ENCODE measurements at places on chromosomes 13 and 19.

DNA sequence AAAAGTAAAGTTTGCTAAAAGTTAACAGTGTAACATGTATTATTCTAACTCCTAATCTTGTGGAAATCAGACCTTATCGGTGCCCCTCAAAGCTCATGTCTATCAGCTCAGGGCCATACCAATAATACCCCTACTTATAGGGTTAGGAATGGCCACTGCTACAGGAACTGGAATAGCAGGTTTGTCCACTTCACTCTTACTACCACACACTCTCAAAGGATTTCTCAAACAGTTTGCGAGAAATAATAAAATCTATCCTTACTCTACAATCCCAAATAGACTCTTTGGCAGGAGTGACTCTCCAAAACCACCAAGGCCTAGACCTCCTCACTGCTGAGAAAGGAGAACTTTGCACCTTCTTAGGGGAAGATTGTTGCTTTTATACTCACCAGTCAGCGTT is 1677.7 kb downstream of the OLFM4 start:
- no peak for DNase-seq

DNA sequence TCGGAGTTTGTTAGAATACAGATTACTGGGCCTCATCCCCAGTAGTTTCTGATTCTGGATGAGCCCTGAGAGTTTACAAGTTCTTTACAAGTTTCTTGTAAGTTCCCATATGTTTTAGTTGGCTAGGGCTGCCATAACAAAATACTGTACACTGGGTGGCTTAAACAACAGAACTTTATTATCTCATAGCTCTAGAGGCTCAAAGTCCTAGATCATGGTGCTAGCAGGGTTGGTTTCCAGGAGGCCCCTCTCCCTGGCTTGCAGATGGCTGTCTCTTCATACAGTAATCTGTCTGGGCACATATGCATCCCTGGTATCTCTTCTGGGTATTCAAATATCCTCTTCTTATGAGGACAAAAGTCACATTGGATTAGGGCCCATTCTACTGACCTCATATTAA is 167.2 kb downstream of the KLF5 start:
- no peak for DNase-seq

DNA sequence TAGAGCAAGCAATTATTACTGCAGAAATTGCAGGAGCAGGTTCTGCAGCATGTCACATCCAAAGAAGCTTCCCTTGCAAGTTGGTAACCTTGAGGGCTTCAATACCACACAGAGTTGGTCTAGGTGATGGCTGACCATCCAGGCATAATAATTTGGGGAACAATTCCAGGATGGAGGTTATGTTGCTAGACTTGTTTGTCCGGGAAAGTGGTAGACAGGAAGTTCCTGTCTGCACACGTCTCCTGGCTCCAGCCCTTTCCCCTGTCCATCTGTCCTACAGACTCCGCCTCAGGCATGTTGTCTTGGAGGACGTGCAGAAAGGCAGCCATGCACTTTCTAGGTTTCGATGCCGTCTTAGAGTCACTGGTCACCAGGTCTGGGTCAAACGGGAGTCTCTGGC is 26.0 kb downstream of the DPRX start:
- no peak for DNase-seq

DNA sequence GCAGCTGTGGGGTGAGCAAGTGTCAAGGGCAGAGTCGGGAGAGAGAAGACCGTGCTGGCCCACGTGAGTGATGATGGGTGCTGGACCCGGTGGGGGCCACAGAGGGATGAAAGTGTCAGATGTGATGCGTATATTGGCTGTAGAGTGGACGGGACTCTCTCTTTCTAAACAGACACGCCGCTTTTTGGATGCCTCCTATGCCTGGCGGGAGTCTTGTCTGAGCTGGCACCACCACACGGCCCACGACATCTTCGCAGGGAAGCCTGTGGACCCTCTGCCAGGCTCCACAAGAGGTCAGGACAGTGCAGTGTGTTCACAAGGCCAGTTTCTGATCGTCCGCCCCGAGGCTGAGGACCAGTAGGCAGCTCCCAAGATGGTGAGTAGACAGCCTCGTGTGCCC is 12.9 kb upstream of the MRI1 start:
- no peak for DNase-seq

DNA sequence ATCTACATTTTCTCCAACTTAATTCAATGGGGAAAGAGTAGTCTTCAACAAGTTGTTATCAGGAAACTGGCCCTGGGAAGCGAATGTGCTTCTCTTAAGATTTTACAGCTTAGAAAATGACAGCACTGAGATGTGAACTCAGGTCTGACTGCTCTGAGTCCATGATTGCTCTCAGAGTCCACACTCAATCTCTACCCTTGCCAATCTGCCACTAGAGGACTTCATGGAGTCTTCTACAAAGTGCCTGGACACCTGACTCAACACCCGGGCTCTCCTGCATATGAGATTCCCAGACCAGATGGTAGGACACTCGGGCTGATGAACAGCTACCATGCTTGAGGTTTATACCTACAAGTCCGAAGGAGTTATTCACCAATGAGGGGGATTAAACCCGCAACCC is 74.8 kb downstream of the ABCC4 start:
- no peak for DNase-seq

DNA sequence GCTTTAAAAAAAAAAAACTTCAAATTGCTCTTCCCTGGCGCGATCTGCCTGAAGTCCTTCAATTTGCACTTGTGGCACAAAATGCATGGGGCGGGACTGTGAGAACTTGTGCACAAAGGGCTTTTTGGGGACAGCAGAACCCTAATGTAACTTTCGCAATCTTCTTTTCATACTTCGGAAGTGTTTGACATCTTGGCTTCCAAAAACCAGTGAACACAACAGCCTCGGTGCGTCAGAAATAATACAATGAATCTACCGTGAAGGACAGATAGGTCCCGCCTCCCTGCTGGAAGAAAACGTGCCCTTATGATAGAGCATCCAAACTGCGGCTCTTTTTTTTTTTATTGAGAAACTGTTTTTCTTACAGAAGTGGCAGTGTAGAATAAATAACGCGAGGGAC is 36.6 kb downstream of the KLF2 start:
- DNase-seq, result no peak

DNA sequence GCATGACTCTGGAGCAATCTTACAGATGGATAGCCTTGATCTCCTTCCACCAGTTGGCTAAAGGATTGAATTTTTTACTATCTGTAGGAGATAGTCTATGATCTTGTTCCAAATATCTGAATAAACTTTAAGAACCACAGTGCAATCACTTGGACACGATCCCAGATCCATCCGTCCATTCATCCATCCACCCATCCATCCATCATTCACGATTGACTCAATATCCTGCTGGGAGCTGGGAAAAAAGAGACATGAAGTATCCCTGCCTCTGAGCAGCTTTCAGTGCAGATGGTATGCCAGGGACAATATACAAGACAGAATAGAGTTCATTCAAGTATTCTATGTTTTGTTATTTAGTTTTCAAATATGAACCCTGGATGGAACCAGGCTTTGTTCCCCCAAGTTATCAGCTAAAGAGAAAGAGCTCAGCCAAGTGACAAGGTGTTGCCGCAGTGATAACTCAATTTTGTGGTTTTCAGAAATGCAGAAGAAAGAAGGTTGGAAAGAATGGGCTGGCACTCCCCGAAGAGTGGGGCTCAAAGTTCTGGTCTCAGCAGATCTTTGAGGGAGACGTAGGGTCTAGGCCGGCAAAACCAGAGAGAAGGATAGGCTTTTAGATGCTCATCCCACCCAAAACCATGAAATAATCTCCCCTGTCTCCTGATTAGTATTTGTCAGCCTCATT is 66.3 kb downstream of the IRS2 start:
- no peak for DNase-seq

GRCh38 chr13:112249644-112250610 is 126.2 kb upstream of the SPACA7 start:
- DNase-seq, result no peak

DNA sequence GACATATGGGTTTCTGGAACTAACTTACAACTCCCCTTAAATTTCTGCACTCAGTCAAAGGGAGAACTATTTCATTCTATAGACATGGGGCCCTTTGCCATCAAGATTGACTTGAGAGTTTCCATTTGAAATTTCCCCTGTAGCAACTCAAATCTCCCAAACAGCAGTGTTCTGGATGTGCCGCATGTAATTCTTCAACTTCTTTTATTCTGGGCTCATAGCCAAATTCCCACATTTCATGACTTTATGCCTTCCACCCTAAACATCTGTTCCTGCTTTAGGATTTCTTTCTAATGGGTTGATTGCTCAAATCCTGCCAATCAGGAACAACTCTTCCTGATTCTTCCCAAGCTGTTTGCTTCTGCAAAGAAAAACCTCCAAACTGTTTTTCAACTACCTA is 336.0 kb downstream of the TBC1D4 start:
- no peak for DNase-seq

DNA sequence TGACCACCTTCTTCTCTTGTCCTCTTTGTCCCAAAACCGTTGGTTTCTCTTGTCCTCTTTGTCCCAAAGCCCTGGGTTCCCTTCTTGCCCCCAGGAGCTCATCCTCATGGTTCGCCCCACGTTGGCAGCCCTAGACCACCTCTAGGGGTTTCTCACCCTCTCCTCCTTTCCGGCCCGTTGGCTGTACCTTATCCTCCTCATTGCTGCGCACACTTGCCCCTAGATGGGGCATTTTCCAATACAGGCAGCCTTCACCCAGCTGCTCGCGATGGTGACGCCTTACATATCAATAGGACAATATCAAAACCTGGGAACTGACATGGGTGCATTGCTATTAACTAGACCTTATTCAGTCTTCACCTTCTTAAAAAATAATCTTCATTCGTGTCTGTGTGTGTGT is 86.5 kb downstream of the IPO5 start:
- DNase-seq, result no peak

GRCh38 chr19:3133793-3134116 is 2.1 kb upstream of the GNA15 start:
- no peak for DNase-seq

GRCh38 chr13:51618626-51619025 is 34.4 kb downstream of the WDFY2 start:
- DNase-seq, result no peak

DNA sequence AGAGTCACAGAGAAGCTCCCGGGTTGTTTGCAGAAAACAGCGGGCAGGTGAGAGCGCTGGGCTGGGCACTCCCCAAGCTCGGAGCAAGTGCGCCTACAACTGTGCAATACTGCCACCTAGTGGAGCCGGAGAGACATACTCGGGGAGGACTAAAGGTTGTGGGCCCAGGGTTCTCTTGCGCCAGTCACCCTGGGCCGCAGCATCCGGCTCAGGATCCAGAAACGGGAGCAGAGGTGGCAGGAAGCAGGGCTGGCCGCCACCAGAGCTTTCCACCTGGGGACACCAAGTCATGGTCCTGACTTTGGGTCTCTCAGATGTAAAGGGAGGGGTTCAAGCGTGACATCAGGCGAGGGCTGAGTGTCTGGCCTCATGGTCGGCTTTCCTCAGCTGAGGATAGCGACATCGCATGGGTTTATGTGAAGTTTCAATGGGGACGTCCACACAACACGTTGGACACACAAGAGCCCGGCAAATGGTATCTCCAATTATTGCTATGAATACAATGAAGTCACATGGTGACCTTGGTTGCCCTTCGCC is 11.2 kb upstream of the KLK4 start:
- DNase-seq, result peak; percentile 88

DNA sequence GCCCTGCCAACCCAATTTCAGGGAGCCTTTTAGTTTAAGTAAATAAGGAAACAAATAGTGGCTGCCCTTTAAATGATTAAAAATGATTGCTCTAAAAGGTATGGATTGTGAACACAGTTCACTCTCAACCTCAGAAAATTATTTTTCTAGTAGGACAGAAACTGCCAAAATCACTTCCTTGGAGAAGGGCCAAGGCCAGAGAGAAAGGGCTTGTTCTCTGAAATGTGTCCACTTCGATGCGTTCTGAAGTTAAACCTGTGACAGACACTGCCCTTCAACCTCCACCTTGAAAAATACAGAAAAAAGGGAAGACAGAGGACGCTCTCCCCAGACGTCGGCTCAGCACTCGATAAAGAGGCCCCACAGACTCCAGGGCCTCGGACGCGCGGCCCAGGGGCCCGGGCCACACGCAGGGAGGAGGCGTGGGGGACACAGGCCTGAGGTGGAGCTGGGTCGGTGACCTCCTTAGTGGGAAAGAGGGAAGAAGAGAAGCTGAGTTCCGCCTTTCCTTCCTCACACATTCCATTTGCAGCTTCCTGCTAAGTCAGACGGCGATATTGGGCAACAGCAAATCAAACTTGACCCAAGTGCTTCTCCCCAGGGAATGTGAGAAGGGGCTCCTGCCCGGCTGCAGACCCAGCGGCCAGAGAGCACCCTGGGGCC is 63.6 kb downstream of the RASA3 start:
- DNase-seq, result no peak

GRCh38 chr13:24851546-24851945 is 87.6 kb downstream of the RNF17 start:
- DNase-seq, result no peak

DNA sequence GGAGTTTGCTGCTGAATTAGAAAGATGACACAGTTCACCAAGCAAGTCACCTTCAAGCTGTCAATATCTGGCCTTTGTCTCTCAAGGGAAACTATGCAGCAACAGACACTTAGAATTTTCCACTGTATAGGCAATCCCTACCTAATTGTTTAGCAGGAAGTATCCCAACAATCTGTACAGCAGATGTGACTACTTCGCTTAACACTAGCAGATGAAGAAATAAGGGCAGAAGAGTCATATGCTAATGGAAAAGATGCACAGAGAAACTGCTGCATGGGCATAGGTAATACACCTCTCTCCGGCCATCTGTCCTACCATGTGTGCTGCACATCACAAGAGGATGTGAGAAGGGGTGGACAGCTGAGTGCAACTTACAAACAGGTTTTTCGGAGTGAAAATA is 851.2 kb downstream of the PCDH9 start:
- DNase-seq, result no peak

- DNase-seq, result peak; percentile 13
Measured at GRCh38 chr13:77033717-77034302, 6.9 kb upstream of the FBXL3 start.

GRCh38 chr19:3357271-3357991 is 9.0 kb upstream of the NFIC start:
- peak; percentile 41 for DNase-seq

DNA sequence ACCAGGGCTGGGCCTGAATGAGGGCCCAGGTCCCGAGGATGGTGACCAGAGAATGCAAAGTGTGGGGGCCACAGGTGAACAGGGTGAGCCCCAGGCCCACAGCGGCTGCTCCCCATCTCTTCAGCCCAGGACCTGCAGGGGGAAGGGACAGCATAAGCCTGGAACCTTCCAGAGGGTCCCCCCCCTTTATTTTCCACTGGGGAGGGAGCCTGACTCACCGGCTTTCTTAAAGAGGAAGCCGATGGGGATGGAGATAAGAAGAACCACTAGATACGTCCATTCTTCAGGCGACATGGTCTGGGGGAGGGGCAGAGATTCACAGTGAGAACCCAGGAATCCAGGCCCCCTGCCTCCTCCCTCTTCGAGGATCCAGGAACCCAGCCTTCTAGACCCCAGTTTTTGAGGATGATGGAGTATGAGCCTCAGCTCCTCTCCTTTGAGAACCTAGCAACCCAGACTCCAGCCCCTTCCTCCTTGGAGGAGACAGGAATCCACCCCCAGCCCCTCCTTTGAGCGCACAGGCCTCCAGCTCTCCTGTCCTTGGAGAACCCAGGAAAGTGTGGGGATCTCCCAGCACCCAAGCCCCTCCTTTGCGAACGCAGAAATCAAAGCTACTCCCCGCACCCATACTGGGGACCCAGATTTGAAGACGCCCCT is 1.0 kb downstream of the MBOAT7 start:
- peak; percentile 74 for DNase-seq

- DNase-seq, result no peak
Measured at GRCh38 chr13:48712141-48712540, 58.4 kb downstream of the CYSLTR2 start.

- no peak for DNase-seq
Measured at GRCh38 chr19:5993201-5993600, 15.3 kb upstream of the RANBP3 start.
